ENCODE measurements at places on chromosomes 11 and 22.

GRCh38 chr11:35735903-35736302 lies 73.3 kb downstream of the TRIM44 start:
- DNase-seq = no peak

DNA sequence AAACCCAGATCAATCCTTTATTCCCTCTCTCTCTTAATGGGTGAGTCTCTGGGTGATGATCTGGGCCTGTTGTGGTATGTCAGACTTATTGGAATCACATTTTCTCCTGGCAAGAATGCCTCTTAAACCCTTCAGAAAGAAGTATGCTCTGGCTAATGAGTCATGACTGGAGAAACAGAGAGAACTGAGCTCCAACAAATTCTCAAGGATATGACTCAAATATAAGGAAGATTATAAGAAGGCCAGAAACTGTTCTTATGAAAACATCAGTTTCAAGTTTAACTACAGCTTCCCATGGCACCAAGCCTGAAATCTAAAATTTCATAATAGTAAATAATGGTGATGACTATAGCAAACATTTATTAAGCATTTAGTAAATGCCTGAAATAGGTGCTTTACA lies 83.9 kb downstream of the OR5AK2 start:
- DNase-seq = no peak

- DNase-seq = no peak
Observed at GRCh38 chr11:62057069-62057468, 66.7 kb upstream of the INCENP start.

- no peak for DNase-seq
Observed at GRCh38 chr11:14973621-14974514, 1.7 kb upstream of the CALCA start.

DNA sequence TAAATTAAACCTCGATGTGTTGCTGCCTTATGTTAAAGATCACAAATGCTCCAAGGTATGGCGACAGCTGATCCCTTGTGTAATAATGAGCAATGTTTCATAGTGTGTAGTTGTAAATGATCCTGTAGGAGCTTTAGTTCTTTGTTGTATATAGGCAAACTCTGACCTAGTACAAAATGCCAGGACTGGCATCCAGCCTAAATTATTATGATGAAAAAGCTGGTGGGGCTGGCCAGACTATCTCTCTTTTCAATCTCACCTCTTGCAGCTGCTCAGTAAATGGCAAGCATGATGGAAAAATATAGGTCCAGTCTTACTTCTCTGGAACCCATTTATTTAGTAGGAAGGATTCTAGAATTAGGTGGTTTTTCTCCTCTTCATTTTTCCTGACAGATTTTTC lies 345.1 kb upstream of the C11orf87 start:
- DNase-seq = no peak

DNA sequence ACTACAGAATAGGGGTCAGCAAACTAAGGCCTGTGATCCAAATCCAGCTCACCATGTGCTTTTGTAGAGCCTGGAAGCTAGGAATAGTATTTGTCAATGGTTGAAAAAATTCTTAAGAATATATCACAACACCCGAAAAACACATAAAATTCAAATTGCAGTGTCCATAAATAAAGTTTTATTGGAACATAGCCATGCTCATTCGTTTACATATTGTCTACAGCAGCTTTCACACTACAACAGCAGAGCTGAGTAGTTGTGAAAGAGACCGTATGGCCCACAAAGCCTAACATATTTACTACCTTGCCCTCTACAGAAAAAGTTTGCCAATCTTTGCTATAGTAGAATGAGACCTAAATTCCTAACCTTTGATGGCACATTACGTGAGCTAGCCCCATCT lies 125.7 kb downstream of the CADM1 start:
- no peak for DNase-seq

DNA sequence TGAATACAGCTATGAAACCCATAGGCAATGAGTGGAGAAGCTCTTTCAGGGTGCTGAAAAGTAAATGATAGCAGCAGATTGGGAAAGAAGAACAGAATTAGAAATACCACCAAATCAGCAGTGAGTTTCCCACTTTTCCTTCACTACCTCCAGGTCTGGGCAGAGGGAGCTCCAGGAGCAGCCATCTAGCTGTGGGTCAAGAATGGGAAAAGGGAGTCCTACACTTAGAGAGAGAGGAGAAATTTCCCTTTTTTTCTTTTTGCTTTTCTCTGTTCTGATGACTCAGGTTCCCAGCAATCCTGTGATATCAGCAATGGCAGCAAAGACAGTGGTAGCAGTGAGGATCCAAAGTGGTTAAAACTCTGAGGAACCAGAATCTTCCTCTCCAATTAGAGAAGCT lies 263.9 kb downstream of the NXPE2 start:
- no peak for DNase-seq

GRCh38 chr11:106160494-106160893 lies 83.0 kb downstream of the AASDHPPT start:
- DNase-seq = no peak

DNA sequence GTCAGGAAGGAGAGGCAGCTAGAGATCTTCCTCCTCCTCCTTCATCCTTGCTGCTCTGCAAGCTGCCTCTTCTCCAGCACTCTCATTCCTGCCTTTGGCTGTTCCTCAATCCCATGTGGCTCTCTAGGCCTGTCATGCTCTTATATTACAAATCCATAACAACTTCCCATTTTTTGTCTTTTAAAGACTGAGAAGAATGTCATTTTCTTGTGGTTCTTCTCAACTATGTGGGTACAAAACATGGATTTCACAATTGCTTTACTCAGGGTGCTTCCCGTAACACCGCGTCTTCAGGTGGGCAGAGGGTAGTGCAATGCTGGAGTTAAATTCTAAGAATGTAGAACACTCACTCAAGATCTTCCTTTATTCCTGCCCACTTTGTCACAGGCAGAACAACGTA lies 6.8 kb upstream of the CAT start:
- DNase-seq = no peak

- no peak for DNase-seq
Observed at GRCh38 chr22:30129636-30130035, 49.4 kb downstream of the HORMAD2 start.

DNA sequence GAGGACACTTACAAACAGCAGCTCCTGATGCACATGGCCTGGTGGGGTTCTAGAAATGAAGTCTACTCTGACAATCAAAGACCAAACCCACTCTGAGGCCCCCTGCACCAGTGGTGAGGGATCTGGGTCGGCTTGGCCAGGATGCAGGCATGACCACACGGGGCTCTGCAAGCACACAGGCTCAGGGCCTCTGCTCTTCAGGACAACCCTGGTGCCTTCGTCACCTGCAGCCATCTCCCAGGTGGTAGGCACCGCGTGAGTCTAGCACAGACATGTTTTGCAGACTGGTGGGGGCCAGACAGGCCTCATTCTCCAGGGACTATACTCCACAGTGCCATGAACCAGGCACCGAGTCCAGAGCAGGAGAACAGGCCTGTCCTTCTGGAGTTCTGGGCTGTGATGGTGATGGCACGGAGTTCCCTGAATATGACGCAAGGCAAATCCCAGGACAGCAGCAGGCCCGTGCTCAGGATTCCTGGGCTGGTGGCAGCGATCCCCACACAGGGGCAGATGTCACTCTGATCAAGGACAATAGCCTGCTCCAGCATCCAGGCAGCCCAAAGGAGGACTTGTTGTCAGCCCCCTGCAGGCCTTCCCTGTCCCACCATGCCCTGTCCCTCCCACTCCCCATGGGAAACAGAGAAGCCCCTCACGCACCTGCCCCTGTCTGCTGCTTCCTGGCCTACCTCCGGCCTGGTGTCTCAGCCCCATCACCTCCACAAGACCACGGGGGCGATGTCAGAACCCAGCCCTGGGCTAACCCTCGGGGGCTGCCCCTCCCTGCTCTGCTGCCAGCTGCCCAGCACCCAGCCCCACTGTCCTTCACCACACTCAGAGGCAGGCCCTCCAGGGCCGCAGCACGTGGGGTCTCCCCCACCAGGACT lies 36.1 kb downstream of the GNB1L start:
- DNase-seq = no peak

DNA sequence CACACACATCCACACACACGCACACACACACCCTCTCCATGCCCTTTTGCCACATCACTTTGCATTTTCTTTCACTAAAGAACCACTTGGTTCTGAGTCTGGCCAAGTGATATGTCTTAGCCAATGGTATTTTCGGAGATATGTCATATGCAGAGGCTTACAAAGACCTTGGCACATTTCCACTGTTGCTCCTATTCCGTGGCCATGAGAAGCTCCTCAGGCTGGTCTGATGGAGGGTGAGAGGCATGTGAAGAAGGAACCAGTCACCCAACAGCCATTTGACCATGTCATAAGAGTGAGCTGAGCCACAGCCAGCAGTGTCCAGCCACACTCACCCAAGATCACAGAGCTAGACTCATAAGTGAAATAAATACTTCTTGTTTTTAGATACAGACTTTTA lies 212.6 kb upstream of the NAV2 start:
- no peak for DNase-seq

- DNase-seq = no peak
Observed at GRCh38 chr11:17714870-17715269, 4.5 kb upstream of the MYOD1 start.

DNA sequence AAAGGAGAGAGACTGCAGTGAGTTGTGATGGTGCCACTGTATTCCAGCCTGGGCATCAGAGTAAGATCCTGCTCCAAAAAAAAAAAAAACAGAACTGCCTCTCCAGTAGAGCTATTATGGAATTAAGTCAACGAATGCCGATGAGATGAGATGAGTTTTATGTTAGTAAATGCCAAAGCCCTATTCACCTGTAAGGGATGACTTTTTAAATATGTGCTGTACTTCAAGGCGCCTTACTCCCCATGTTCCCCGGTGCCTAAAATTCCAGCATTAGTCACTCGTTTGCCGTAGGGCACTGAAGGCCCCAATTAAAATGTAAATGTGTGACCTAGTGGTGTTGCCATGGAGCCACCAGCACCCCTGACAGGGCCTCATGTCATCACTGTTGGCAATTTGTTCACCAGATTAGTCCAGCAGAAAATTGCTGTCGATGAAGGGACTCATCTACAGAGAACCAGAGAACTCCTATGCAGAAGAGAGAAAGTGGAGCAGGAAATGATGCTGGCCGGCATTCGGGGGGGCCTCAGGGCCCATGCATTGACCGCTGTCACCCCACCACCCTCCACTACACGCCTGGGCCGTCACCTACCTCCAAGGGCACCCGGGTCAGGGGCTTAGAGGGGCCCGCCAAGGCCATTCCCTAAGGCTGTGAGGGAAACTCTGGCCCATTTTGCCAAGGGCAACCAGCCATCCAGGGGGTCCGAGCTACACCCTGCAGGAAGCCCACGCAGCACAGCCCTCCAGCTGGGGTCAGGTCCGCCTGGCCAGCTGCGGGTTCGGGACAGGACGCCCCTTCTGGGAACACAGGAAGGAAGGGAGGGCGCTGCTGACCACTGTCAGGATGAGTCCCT lies 17.8 kb downstream of the LIF start:
- DNase-seq = no peak

DNA sequence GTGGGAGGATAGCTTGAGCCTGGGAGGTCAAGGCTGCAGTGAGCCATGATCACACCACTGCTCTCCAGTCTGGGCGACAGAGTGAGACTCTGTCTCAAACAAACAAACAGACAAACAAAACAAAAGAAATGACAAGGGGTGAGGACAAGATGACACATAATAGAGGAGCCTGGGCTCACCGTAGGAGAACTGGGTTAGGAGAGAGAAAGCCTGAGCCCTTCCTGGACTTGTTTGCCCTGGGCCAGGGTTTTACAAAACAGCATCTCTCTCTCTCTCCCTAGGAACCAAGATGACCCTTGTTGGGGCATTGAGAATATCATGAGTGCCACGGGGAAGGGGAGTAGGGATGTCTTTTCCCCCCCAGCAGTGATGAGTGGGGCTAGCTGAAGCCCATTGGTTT lies 15.7 kb downstream of the ROBO3 start:
- DNase-seq = no peak

GRCh38 chr11:72140661-72141060 lies 5.1 kb downstream of the FOLR3 start:
- no peak for DNase-seq

DNA sequence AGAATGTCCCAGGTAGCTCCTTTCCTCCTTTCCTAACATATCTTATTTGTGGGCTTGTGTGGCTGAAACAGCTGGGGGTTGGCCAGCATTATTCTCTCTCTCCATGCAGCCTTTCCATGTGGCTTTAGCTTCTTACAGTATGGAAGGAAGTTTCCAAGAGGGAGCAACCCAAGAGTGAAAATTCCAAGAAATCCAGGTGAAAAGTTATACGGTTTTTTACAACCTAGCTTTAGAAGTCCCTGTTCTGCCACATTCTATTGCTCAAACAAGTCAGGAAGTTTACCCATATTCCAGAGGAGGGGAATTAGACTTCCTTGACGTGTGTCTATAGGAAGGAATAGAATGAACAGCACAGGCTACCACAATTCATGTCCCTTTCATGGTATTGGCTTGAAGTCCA lies 10.0 kb upstream of the SWAP70 start:
- DNase-seq = no peak

DNA sequence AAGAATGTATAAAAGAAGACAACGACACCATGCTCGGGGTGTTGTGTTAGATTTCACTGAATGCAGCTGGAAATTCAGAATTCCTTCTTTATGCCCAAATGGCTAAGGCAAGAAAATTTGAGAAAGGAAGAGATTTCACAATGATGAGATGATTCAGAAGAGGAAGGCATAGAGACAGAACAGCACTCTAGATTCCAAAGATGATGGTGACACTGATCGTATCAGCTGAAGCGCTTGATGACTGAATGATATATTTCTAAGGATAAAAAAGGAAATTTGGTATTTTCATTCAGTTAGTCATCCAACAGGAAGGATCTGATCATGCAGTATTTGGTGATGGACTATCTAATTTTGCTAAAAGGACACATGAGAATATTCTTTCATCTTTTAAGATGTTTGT lies 189.2 kb downstream of the EFCAB6 start:
- no peak for DNase-seq

GRCh38 chr22:26648011-26648497 lies 9.3 kb upstream of the MIAT start:
- no peak for DNase-seq

- no peak for DNase-seq
Observed at GRCh38 chr11:133934599-133935550, 21.9 kb downstream of the IGSF9B start.

DNA sequence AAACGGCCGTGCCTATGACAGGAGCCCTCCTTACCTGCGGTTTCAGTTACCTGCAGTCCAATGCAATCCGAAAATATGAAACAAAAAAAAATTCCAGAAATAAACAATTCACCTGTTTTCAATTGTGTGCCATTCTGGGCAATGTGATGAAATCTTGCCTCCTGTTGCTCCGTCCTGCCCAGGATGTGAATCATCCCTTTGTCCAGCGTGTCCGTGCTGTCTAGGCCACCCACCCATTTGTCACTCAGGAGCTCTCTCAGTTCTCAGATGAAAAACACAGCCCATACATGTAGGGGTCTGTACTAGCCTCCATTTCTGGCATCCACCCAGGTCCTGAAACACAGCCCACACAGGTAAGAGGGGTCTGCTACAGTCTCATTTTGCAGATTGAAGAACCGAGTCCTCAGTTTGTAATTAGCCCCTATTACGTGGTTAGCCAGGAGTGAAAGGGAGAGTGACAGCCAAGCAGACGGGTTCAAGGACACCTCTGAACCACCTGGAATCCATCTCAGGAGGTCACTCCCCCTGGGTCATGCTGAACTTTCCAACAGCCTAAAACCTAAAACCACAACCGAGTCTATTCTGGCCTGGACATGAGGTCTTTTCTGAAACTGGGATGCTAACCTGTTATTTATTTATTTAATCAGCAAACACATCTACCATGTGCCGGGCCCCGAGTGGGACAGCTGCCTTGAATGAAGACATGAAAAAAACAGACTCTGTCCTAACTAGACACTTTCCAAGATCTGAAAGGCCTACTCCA lies 317.2 kb downstream of the SHANK2 start:
- DNase-seq = no peak

- no peak for DNase-seq
Observed at GRCh38 chr11:95720195-95720594, 69.4 kb downstream of the FAM76B start.

All from stimulated activated CD8-positive, alpha-beta memory T cell treated with anti-CD3 and anti-CD28 coated beads, Interleukin-2, amount 100 ng/mL, for 1 hour (primary cell).